ENCODE measurements at places on chromosomes 11 and 22.

DNA sequence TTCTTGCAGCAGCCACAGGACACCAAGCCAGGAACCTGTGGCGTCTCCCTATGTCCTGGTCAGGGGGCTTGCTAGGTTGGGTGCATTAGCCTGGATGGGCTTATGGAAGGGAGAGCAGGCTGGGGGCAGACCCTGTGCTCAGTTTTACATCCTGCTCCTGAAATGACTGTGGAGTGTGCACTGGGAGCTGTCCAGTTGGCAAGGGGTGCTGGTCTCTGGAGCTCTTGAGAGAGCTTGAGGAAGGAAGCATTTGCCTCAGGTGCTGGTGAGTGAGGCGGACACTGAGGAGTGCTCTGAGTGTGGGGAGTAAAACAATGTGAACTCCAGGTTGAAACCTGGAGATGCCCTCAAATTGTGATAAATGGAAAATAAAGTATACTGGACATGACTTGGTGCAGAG, 3.4 kb downstream of the SCGB1D4 start:
- no peak for DNase-seq

- no peak for DNase-seq
Measured at GRCh38 chr22:27267145-27267544, 534.4 kb downstream of the MN1 start.

DNA sequence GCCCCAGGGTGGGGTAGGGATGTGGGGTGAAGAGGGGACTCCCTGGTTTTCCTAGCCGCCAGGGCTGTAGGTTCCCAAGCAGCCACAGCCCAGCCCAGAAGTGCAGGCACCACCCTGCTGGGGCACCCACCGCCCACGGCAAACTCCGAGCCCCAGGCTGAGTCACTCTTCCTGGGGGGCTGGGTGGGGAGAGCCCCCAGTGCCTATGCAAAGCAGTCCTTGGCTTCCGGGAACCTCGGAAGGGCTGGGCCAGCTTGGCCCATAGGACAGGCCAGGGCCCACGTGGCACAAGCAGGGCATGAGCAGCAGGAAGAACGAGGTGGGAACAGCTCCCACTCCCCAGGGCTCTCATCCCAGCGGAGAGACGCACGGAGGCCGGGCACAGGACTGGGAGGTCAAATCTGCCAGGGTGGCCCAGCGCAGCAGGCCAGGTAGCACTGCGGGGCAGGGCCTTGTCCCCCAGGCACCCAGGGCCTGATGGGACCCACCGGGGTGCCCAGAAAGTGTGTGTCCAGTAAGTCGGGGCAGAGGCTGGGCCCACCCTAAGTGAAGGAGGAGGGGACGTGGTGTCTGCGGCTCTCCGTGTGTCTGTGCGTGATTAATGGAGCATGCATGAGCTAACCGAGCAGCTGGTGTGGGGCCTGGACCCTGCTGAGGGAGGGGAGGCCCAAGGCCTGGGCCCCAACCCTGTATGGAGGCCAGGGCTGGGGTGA, 4.6 kb upstream of the IL17REL start:
- peak; percentile 24 for DNase-seq

DNA sequence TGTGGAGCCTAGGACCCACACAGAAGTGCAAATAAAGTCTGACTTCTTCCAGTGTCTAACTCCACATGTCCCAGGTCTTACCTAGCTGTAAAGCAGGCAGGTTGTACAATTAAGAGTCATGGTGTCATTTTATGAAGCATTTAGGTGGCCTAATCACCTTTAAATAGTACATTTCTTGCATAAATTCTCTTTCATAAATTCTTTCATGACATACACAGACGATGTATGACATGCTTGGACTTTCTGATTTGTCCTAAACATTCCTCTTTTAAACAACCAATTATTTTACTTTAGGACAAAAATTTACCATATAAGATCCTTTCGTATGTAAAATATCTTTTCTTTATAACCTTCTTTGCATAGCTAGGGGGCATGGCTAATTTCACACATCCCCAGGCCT, 31.3 kb downstream of the TSKU start:
- DNase-seq = no peak

- DNase-seq = no peak
Measured at GRCh38 chr11:124069429-124070401, 28.6 kb upstream of the OR10G7 start.

- peak; percentile 43 for DNase-seq
Measured at GRCh38 chr22:46563381-46564083, 26.1 kb upstream of the CELSR1 start.

DNA sequence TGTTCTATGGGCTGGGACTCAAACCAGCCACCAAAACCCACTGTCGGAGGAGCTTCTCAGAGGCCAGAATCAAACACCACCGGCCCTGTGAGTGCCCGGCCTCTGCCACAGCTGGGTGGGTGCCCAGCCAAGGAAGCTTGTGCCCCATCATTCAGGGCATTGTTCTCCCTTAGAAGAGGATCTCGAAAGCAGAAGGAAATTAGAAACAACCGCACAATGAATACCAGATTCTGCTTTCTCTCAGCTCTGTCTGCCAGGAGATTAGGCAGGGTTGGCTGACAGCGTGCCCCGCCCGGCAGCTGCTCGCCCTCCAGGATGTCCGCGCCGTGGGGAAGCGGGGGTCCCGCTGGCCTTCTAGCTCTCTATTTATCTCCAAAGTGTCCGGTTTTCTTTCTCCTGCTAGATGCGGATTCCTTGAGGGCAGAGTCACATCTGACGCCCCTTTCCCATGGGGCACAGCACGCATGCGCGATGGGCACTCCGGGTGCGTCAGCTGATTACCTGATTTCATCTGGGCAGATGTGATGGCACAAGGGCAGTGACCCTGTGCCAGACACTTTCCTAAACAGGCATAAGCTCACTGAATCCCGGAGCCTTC, 25.5 kb downstream of the SCGB1A1 start:
- no peak for DNase-seq

- no peak for DNase-seq
Measured at GRCh38 chr22:38315823-38316363, 1.3 kb downstream of the CSNK1E start.

- no peak for DNase-seq
Measured at GRCh38 chr11:9169595-9170295, 78.3 kb upstream of the SCUBE2 start.

GRCh38 chr22:44453441-44454112, 44.5 kb downstream of the RTL6 start:
- DNase-seq = no peak

GRCh38 chr22:31269892-31270579, 22.3 kb downstream of the PIK3IP1 start:
- no peak for DNase-seq

GRCh38 chr11:686451-687243, 8.4 kb downstream of the DEAF1 start:
- DNase-seq = no peak

DNA sequence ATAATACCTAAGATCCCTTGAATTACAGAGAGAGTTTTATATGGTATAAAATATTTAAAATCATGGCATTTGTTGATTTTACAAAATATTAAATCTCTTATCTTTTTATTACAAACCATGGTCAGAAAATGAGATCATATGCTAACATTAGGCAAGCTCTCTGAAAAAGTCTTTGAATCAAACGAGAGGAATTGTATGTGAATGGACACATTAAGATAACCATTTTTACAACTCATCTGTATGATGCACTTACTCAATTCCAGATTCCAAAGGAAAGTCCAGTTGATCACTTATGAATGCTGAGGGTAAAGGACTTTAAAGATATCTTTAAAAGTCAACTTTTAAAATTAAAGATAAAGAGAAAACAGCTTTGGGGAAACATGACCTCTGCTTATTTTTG, 83.5 kb upstream of the LUZP2 start:
- DNase-seq = no peak

- DNase-seq = no peak
Measured at GRCh38 chr11:43503417-43503816, 144.7 kb downstream of the TTC17 start.

DNA sequence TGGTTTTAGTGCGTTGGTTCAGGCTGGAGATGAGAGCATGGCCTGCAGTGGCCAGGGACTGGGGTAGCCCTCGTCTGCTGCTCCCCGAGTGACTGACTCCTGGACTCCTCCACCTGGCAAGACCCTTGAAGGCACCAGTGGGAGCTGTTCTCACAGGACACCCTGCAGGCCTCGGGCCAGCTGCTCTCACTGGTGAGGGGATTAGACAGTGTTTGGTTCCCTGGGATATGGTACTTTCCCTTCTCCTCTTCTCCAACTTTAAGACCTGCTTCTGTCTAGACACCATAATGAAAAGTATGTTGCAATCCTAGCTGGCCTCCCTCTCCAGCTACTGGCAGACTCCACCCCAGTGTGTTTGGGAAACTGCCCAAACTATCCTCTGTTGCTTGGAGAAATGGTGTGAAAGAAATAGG, 168.8 kb upstream of the CADM1 start:
- DNase-seq = no peak

- DNase-seq = no peak
Measured at GRCh38 chr11:112563808-112564207, 303.1 kb upstream of the PLET1 start.

DNA sequence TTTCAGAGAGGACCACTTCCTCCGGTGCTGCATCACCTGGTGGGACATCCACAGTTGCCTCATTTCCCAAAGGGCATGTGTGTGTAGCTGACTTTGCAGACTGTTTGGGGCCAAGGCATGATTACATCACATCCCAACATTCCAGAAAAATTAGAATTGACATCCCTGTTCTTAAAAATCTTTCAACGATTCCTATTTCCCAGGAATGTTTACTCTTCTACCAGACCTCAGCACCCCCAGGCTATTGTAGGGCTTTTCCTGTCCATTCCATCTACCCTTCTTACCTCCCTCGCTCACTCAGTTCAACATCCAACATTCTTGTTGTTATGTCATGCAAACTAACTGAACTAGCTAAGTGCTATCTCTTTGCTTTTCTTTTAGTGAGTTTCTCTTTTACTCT, 37.3 kb downstream of the PIWIL4 start:
- no peak for DNase-seq

DNA sequence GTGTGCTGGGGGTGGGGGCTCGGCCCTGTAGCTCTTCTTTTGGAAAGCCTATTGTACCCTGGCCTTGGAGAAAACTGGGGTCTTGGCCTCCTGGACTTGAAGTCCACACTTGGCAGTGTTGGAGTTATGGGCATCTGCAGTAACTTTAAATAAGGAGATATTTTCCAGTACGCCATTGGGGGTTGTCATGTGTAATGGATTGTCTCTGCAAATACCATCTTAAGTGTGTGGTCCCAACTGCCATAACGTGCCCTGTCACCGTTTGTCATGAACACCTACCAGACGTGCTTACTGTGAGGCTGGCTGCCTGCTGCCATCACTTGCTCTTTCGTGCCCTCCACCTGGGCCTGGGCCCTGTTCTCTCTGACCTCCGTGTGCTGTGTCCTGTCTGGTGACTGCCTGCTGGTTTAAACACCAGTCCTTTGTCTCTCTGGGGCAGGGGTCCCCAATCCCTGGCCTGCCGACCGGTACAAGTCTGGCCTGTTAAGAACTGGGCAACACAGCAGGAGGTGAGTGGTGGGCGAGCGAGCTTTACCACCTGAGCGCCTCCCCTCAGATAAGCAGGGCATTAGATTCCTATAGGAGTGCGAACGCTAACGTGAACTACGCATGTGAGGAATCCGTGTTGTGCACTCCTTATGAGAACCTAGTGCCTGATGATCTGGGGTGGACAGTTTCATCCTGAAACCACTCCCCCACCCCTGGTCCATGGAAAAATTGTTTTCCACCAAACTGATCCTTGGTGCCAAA, 3.6 kb upstream of the ZDHHC8 start:
- no peak for DNase-seq

- no peak for DNase-seq
Measured at GRCh38 chr11:64316672-64317324, 561 bp downstream of the TRMT112 start.

DNA sequence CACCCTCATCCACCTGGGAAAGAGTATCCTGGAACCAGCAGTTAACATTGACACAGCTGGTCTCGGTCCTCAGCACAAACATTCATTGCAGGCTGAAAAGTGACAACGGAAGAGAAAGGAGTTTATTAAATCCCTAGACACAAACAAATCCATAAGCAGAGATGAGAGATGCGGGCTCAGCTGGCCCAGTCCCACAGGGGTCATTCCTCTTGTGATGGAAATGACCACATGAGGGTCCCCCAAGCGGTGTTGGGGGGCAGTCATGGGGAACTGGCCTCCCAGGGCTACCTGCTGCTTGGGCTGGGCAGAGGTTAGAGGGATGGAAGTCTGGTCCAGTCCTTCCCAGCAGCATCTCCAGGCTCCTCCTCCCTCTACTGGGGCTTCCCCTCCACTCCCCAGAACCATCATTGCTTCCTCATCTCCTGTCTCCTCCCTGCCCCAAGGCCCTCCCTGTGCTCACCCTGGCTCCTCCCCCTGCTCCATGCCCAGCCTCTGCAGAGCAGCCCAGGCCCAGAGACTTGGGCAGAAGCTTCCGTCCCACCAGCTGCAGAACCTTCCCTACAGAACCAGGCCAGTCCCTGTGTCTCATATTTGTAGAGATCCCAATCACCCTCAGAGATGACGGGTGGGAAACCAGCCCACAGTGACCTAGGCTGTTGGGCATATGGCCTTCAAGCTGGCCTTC, 5.4 kb upstream of the IGLL5 start:
- no peak for DNase-seq

DNA sequence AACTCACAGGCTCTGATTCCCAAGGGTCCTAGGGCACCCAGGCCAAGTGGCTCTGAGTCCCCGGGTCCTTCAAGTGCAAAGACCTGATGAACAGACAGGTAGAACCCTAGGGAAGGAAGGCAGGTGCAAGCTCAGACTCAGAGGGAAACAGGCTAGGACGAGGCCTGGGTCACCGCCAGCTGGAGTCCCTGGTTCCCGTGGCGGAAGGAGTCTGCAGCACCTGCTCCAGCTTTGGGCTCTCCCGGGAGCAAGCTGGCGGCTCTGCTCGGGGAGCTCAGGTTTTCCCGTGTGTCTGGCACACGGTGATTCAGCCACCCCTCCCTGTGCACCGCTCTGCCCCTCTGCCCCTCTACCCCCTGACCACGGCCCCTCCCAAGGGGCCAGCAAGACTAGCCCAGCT, 59.8 kb downstream of the WNT7B start:
- no peak for DNase-seq

GRCh38 chr11:91978747-91979146, 245.9 kb upstream of the FAT3 start:
- DNase-seq = no peak

DNA sequence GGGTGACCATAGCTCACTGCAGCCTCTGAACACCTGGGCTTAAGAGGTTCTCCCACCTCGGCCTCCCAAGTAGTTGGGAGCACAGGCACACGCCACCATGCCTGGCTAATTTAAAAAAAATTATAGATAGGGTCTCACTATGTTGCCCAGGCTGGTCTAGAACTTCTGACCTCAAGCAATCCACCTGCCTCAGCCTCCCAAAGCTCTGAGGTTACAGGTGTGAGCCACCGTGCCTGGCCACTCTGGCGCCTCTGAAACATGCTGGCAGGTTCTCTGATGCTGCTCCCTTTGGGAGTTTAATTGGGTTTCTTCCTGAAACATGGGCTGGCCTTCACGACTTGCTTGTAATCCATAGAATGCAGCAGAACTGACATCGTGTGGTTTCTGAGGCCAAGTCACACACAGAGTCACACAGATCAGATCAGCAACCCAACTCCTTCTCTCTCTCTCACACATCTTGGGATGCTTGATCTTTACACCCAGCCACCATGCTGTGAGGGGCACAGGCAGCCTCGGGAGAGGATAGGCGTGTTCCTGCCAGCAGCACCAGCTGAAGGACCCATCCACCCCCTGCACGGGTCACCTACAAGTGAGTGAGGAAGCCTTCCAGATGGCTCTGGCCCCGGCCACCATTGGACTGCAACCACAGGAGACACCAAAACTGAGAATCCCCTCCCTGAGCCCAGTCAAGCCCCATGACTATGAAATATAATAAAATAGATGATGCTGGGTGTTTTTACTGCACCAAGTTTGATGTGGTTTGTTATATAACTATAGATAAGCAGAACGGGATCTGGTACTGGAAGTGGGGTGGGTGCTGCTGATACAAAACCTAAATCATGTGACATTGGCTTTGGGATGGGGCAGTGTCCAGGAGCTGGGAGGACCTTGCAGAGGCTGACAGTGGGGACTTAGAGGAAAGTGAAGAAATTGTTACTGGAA, 3.1 kb upstream of the GSC2 start:
- no peak for DNase-seq
